ENCODE measurements at places on chromosomes 1 and 21.

- DNase-seq: no peak
These were observed 3.9 kb upstream of the ZBED6 start for GRCh38 chr1:203791498-203791897.

DNA sequence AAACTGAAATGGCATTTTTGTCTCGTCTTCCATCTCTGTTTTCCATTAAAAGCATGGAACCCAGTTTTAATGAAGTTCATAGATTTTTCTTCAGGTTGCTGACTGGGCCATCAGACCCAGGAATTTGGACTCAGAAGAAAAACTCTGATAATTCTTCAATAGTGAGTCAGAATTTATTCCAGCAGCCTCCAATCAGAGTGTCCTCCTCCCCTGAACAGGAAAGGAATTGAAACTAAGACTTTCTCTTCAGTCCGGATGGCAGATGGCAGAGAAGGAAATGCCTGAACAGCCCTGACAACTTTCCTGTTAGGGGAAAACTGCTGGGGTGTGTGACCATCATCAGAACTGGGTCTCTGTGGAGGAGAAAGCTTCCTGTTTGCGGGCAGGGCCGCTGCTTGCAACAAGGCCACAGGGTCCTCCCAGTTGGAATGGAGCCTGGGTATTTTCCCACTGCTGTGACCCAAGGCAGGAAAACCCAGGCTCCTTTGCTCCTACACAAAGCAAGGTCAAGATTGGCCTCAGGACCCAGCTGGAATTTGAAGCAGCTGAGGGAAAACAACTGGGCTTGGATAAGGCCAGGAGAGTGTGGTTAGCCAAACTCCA is 20.7 kb downstream of the CD34 start:
- DNase-seq: no peak

DNA sequence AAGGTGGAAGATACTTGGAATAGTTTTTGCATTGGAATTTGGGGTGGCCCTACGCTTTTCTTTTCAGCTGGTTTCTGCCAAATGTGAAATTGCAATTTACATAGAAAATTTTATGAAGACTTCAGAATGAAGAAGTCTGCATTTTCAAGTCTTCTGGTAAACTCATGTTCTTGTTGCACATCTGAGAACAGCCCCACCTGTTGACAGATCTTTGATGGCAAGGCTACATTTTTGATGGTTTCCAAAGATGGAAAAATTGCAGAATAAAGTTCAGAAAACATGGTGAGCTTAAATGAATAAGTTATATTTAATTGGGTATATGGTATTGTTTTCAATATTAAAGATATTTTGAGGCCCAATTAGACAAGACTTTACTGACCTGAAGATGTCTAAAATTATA is 25.4 kb downstream of the OLFM3 start:
- DNase-seq: no peak

- DNase-seq: no peak
These were observed 502.6 kb downstream of the KIF26B start for GRCh38 chr1:245657371-245657770.

- DNase-seq: no peak
These were observed 36.5 kb downstream of the RLF start for GRCh38 chr1:40197656-40198055.
